ENCODE measurements at places on chromosomes 4 and X.

DNA sequence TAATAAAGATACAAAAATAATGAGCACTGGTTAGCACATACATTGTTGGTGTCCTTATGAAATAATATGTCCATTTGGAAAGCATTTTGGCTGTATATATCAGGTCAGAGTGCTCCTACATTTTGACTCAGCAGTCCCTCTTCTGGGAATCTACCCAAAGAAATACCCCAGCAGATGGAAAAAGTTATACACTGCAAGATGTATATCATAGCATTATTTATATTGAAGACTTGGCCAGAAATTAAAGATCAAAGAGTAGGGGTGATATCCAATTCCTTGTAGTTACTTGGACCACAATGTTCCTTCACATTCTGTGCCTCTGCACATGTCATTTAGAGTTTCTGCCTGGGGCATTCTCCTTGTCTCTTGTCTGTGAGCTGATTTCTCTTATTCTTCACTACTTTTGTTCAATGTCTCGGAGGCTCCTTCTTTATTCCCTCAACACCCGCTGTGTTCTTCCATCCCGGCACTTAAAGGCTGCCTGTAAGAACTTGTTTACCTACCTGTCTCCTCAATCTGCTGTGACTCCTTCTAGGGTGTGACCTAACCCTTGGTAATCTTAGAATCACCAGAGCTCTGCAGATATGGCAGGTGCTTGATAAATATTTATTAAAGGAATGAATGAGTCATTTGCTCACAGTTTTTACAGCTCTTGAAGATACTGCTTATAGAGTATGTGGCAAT, 3.1 kb upstream of the TSPAN5 start:
- DNase-seq, result no peak

DNA sequence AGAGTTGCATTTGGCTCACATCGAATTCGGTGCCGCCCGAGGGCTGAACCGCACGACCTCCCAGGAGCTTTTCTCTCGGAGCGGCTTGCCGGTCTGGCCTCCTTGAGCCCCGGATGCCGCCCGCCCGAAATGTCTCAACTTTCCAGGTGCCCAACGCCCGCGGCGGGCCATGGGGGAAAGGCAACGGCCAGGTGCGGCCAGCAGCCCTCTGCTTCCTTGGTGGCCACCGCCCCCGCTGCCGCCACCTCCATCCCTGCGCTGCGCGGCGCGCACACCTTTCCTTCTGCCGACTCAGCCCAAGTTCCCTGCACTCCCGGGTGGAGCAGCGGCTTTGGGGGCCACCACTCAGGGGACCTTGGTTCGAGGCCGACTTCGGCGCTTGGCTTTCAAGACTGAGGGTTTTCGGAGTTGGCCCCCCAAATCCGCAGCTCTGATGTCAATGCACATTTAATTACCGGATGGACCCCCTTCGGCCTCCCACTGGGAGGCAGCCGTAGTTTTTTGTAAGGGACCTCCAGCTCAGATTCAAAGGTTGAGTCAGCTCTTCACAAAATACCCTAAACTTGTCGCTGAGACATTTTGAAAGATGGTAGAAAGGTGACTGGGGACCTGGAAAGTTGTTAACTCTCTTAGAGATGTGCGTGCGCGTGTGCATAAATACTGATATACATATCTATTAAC, 1.1 kb downstream of the AFF2 start:
- DNase-seq, result no peak

DNA sequence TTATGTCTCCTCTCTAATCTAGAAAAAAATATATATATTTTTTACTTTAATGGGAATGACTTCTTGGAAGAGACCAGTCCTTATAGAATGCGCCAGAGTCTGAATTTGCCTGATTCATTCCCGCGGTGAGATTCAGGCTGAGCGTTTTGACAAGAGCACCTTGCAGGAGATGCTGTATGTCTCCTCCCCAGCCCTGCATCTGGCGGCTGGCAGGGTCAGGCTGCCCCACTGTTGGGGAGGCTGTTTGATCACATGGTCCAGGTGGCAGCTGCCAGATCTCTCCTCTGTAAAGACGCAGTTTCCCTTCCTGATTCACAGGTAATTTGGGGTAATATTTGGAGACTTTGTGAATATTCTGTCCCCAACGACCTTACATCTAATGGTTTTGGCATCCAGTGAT, 9.7 kb downstream of the PDZD4 start:
- no peak for DNase-seq

- no peak for DNase-seq
Observed at GRCh38 chrX:102599951-102600579, 750 bp downstream of the ARMCX5 start.

GRCh38 chr4:94408549-94409374, 43.0 kb upstream of the PDLIM5 start:
- DNase-seq, result no peak

DNA sequence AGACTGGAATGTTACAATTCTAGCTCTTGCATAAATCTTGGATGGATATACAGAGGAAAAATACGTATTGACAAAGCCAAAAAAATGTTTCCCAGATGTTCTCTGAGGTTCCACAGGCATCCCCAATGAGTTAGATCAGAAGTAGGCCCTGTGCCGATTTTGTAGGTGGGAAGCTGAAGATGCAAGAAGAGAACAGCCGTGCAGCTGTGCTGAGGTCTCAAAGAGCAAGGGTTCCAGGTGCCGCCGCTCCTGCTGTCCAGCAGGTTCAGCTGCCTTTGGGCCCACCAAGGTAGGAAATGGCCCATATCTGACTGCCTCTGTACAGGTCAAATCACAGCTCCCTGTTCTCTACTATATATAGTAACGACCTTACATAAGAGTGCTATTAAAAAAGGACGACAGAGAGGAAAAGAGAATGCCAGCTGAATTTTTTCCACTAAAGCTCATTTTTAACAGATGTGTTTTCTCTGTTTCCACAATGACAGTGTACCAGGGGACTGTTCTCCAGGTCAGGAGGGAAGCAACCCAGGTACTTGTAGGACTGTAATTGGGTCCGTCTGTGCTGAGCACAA, 155.6 kb downstream of the CBR4 start:
- DNase-seq, result no peak

DNA sequence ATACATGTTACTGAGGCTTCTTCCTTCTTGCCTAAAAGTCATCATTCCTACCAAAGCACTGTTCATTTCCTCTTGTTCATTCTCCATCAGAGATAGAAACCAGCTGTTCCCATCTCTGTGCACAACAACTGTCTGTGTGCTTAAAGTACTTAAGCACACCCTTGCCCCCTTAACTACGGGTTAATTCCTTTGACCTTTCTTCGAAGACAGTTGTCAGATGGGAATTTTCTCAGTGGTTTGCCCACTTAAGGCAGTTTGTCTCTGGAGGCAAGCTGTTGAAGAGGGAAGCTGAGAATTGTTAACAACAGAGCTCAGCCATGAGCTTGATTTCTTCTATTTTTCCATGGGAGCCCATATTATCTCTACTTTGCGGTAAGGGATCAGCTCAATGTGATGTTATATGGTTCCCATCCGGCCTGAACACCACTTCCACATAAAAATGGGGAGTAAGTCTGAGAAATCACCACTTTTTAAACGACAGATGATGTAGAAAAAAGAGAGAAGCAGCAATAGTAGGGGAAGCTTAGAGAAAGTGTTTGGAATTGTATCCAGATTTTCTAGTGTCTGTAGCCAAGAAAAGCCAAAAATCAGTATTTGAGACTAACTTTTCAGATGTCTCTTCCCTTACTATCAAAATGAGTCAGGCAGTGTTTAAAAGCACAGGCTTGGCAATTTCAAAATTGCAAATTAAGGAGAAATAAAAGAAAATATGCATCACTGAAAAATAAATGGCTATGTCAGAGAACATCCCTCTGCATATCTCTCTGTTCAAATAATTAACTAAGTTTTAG, 194.4 kb downstream of the SLIT2 start:
- no peak for DNase-seq

DNA sequence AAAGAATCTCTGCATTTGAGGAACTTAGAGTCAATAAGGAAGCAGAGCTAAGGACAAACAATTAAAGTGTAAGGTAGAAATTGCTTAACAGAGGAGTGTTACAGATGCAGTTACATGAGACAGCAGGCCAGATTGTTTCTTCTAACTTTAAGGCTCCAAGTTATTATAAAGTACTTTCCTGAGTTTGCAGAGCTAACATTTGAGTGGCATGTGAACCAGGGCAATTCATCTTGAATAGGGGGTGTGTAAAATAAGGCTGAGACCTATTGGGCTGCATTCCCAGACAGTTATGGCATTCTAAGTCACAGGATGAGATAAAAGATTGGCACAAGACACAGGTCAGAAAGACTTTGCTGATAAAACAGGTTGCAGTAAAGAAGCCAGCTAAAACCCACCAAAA, 7.6 kb upstream of the LNX1 start:
- DNase-seq, result no peak

- DNase-seq, result no peak
Observed at GRCh38 chr4:116400480-116400879, 684.9 kb downstream of the TRAM1L1 start.

DNA sequence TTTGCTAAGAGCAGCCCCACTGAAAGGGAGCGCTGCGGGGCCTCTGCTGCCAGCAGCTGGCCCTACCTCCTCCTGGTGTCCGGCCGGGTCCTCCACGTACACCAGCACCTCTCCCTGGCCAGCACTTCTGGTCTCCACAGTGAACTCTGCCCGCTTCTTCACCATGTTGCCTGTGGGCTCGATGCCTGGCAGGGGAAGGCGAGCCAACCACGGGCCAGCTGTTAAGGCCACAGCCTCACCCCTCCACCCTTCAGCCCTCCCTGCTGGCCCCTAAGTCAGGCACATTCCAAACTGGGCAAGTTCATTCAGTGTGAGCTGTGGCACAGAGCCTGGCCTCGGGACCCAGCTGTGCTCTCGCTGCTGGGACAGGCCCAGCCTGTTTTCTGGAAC, 7.8 kb downstream of the FLNA start:
- DNase-seq, result no peak

- DNase-seq, result no peak
Observed at GRCh38 chr4:47651231-47651630, 166.2 kb downstream of the ATP10D start.

- DNase-seq, result no peak
Observed at GRCh38 chr4:6308899-6309643, 39.4 kb downstream of the WFS1 start.

DNA sequence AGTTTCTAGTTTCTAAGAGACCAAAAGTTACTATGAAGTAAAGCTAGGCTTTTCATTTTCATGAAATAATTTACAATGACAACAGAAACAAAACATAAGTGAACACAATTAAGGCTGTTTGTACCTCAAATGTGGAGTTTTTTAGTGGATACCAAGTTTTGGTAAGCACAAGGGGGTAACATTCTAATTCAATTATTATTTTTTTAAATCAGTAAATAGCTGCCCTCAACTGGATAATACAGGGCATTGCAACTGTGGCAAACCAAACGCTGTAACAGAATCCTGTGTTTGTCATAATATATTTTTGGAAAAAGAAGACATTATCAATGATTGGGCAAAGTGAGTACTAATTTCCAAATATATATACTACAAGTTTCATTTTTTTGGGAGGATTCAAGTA, 150.3 kb downstream of the FBXW7 start:
- no peak for DNase-seq

GRCh38 chr4:60944060-60944459, 256.1 kb upstream of the ADGRL3 start:
- no peak for DNase-seq

- DNase-seq, result no peak
Observed at GRCh38 chr4:65370709-65371108, 299.6 kb downstream of the EPHA5 start.

DNA sequence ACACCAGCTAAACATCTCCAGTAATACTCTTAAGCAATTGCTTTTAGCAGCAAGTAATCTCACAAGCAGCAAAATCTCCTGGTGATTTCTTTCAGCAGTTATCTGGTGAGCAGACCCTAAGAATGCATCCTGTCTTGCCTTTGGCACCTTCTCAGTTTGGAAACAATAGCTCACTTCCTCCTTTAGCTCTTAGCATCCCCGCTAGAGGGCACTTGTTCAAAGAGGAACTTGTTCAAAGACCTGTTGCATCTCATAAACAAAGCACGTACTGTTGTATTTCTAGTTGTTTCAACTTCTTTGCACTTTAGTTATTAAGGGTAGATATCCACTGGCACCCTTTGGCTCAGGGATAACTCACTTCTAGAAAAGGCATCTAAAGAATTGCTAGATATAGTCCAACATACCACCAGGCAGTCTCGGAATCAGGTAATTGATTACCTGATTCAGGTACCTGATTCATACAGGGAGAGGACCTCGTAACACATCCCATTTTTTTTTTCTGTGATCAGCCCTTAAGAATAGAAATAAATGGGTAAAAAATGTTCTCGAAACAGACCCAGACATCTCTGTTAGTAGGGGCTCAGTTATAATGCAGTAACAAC, 81.9 kb upstream of the QRFPR start:
- no peak for DNase-seq

- no peak for DNase-seq
Observed at GRCh38 chr4:151692443-151692782, 68.4 kb downstream of the GATB start.
